ENCODE measurements at places on chromosomes 2 and 18. TPM values are rescaled to one million over a fixed set of nuclear protein-coding genes. Genes with fewer than 3 reads are reported as not detected.

SFT2D3 gene
- total RNA-seq: 13.2 TPM

GKN1 gene
- total RNA-seq: not detected

TBR1 gene
- not detected for total RNA-seq

LAMA1 gene
- 0.66 TPM for total RNA-seq

RESP18 gene
- total RNA-seq: not detected

MROH2A gene
- total RNA-seq: 0.43 TPM

KHK gene
- 5.6 TPM for total RNA-seq

CDK5R2 gene
- total RNA-seq: not detected

TACR1 gene
- total RNA-seq: 0.28 TPM

ACVR1C gene
- total RNA-seq: 1.4 TPM

All from spleen (tissue), 13 donors.